ENCODE measurements at places on chromosomes 3 and 15. TPM values are rescaled to one million over a fixed set of nuclear protein-coding genes. Genes with fewer than 3 reads are reported as not detected.

DNA sequence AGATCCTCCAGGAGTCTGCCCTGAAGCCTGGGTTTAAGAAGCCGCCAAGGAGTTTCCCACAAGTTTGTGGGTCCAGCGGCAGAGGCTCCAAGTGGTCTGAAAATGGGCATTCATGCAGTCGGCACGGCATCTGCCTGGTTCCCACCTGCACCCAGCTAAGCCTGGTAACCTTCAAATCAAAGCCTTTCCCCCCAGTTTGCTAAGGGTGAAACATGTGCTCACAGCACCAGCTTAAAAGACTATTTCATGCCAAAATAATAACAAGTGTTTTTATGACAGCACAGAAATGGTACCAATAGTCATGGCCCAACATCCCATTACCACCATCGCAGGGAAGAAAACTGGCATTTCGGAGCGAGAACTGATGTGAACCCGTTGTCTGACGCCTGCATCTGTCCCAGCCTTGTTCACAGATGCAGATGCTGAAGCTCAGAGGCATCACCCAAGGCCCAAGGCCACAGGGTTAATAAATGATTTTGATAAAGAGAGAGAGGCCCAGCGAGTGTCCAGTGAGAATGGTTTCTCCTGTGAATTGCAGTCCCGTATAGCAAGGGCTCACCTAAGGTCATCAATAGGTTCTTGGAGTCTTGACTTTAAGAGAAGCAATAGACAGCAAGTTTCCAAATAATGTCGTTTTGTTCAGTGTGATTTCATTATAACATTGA, 188.0 kb upstream of the TPM1 start:
- H3K27ac ChIP-seq: no peak overlapping the region
- H3K27me3 ChIP-seq: peaks cover 3% of the 10 kb centered on the region
- no peak overlapping the region for H3K4me3 ChIP-seq
- H3K36me3 ChIP-seq: no peaks in the 10 kb centered on the region
- H3K4me1 ChIP-seq: peaks cover 12% of the 10 kb centered on the region
- DNase-seq: no peak

GRCh38 chr15:67109141-67110034, 44.0 kb downstream of the SMAD3 start:
- H3K4me1 ChIP-seq: peaks cover 82% of the 10 kb centered on the region
- peaks cover 15% of the 10 kb centered on the region for H3K36me3 ChIP-seq
- H3K27me3 ChIP-seq: peaks cover 8% of the 10 kb centered on the region
- peak; percentile 74 for DNase-seq
- H3K4me3 ChIP-seq: peak overlapping the region; percentile 65

Gene CATSPER2
- total RNA-seq: 13.6 TPM

GRCh38 chr3:124412644-124413043, 317.6 kb upstream of the UMPS start:
- no peaks in the 10 kb centered on the region for H3K36me3 ChIP-seq
- no peak overlapping the region for H3K27ac ChIP-seq
- H3K27me3 ChIP-seq: peaks cover 16% of the 10 kb centered on the region
- no peak for DNase-seq
- no peaks in the 10 kb centered on the region for H3K4me1 ChIP-seq
- H3K4me3 ChIP-seq: no peak overlapping the region

DNA sequence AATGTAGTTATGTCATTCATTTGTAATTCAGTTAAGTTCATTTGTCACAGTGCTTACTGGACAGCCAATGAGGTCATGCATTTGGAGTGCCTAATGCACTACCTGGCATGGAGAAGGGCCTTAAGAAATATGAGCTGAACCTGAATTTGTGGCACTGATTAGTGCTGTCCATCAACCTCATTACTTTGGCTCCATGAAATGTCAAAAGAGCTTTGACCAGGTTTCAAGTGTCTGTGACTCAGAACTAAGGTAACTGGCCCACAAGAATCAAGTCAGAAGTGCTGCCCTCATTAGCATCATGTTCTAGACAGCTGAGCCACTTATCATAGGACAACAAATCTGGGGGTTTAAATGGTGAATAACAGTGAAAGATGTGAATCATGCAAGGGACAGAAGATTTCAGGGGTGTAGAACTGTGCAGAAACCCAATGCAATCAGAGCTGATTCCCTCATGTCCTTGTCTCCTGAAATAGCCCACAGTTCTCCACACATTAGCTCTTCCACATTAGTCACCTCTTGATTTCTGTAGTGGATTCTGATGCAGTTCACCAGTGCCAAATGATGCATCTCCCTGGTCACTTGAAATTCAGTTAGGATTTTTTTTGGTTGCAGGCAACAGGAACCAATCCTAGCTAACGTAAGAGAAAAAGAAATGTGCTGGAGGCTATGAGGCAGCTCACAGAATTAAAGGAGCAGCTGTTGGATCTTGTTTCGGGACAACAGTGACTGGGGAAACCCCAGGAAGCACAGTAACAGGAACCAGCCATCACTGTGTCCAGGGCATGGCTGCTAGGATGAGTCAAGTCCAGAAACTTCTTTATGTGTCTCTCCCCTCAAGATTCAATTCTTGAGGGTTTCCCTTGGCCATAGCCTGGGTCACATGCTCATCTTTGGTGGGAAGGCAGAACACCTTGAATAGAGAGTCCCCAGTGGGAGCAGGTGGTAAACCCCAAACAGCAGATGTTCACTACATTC, 38.7 kb downstream of the CHST2 start:
- peaks cover 44% of the 10 kb centered on the region for H3K4me1 ChIP-seq
- DNase-seq: no peak
- H3K27ac ChIP-seq: peak overlapping the region; percentile 23
- H3K36me3 ChIP-seq: peaks cover 5% of the 10 kb centered on the region
- H3K4me3 ChIP-seq: peak overlapping the region; percentile 77
- no peaks in the 10 kb centered on the region for H3K27me3 ChIP-seq

Gene CAMK2N2
- total RNA-seq: 0.53 TPM
